Stimulated activated CD8-positive, alpha-beta memory T cell treated with anti-CD3 and anti-CD28 coated beads, Interleukin-15, amount 100 ng/mL, for 4 hours (primary cell): ENCODE measurements at places on chromosomes 2 and 18.
A peak's percentile ranks its signal among the peaks of the same experiment; 100 is the strongest.

- DNase-seq, result no peak
Observed at GRCh38 chr18:44954257-44954656, 273.6 kb downstream of the SETBP1 start.

DNA sequence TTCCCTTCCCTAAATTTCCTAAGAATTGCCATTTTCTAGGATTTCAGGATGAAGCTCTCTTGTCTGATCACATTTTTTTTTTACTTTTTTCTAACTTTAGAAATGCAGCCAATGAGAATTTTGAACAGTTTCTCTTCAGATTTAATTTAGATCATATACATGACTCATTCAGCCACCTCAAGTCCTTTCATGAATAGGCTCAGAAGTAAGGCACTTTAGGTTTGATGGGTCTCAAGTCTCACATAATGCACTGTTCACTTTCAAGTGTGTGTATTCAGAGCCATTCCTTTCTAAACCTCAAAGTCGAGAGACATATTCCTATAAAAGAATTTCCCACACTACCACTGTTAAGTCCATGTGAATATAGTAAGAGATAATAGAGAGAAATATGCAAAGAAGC is 614.1 kb upstream of the VRK2 start:
- DNase-seq, result no peak

GRCh38 chr2:136407952-136408318 is 290.0 kb upstream of the CXCR4 start:
- DNase-seq, result no peak

GRCh38 chr2:120435671-120436459 is 89.9 kb downstream of the INHBB start:
- DNase-seq, result no peak

DNA sequence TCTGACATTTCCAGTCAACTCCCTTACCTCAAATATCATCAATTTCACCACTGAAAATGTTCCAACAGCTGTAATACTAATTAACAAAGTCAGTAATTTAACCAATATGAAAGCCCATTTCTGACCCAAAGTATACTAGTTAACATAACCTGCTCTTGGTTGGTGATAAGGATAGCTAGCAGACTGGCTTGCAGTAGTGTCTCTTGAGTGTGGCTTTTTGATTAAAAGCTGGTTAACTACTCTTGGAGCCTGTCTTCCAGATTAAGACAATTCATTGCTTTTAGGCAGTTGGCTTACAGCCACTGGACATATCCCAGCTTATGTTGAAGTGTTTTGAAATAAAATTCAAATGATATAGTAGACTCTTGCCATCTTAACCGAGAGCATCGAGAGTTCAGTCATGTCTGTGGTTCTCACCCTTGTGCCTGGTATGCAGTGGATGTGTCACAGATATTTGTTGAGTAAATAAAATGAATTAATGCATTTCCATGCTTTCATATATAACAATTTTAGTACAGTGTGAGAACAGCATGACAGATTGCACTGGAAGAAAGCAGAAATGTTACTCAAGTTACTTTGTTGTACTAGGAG is 158.1 kb downstream of the TANC1 start:
- no peak for DNase-seq

DNA sequence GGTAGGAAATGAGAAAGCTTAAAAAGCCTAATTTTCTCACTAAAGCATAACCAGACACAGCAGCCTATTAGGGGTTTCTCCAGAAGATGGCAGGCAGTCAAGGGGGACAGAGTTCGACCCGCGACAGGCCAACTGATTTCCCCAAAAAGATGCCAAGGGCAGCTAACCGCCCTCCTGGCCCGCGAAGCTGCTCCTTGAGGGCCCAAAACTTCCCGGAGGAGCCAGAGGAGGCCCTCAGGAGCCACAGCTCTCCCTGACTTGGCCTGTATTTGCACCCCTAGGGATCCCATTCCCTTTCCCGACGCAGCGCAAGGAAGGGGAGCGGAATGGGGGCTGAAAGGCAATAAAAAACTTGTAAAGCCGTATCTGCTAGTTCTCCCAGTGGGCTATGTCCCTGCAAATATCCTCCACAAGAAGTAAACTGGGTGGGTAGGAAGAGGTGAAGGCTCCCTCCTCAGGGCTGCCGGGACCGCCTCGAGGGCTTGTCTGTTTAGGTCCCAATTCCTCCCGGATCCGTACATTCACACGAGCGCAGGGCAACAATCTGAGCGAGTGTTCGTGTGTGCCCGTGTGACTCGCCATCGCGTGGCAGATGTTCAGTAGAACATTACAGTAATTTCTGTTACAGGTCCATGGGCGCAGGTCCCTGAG is 756 bp upstream of the NAGK start:
- no peak for DNase-seq

DNA sequence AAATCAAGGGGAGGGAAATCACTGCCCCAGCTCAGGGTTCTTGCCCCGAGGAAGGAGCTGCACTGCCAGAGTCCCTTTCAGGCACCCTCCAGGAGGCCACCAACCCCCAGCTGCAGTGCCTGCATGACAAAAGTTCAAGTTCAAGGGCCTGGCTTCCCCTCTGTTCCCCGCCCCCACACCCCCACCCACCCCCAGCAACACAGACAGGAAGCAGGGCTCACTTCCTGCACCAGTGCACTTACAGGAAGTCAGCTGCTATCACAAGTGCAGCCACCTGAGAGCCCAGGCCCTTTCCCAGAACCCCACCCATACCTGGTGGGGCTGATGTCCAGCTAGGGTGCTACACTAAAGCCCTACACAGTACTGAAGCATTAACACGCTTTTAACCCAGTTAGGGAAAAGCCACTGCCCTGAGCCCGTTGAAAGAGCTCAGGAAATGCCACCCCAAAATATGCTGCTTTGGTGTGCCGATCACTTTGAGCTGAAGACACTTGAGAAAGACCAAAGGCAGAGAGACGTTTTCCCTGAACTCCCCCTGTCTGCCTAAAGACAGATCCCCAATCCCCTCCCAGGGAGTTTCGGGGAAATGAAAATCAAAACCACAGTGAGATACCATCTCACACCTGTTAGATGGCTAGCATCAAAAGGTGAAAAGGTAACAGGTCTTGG is 109.9 kb upstream of the CAB39 start:
- DNase-seq, result peak; percentile 46

DNA sequence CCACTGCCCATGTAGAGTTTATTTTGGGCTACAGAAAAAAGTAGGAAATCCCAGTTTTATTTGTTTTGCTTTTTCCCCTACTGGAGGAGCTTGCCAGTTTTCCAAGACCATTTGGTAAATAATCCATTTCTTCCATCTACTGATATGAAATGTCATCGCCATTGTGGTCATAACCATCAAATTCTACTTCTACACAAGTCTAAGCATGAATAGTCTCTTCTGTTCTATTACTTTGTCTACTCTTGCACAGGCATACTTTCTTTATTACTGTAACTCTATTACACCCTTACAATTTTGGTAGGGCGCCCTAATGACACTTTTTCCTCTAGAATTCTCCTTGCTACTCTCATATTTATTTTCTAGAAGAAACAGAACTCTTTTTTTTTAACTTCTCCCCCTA is 120.7 kb downstream of the ATAD2B start:
- no peak for DNase-seq

- no peak for DNase-seq
Observed at GRCh38 chr18:77065221-77065981, 67.2 kb downstream of the MBP start.

DNA sequence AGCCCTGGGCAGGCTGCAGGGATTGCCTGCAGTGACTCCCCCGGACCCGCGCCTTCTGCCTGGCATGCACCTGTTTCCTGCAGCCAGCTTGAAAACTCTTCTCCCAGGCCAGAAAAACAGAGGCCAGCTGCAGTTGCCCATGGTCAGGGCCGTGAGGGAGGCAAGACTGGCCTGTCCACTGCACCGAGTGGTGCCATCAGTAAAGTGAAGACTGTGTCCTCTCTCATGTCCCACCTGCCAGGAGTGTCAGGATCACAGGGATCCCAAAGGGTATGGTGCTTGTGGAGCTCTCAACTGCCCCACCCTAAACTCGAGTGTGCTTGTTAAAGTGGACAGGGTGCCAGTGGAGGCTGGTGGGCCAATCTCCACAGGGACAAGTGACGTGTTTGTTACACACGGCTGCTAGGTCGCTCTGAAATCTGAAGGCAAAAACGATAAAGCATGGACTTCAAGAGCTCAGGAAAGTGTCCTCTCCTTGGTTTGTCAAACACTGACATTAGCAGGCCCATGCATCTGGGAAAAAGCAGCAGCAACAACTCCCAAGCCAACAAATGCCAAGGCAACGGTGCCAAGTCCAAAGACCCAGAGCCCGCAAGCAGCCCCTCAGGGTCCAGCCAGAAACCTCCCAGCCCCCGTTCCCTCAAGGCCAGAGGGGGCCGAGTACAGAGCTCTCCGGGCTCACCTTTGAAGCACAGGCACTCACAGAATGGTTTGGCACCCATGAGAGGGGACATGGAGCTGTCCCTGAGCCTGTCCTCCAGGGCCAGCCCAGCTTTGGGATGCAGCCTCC is 213.2 kb downstream of the HDAC4 start:
- DNase-seq, result no peak

DNA sequence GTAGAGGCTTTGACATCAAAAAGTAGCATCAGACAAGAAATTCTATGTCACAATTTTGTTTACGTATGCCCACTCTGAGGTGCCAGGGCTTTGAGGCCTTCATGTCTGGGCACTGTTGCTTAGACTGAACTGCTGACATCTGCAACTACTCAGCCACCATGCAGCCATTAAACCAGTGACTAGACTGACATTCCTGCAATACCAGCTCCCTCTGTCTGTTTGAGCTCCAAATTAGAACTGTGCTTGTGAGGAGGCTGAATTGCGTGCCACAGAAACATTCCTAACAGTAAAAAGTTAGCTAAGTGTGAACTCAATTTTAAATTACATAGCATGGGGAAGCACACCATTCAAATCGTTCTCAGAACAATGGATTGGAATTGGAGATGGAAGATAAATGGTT is 163.2 kb downstream of the INSIG2 start:
- no peak for DNase-seq

- DNase-seq, result no peak
Observed at GRCh38 chr2:28405537-28405936, 12.9 kb downstream of the FOSL2 start.

DNA sequence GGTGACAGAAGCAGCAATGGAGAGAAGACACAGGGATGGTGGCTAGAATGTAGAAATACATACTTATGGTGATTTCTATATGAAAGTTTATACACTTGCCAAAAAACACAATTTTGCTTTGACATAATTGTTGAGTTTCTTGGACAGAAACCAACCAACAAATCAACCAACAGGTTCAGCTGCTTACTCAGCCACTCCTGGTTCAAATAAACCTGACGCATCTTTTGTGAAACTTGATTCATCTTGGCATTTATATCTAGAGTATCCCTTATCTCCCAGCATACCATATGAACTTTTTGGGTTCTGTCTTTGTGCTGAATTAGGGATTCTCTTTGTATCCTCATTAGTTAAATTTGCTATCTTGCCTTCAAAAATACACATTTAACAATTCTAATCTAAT is 54.1 kb upstream of the ERBB4 start:
- no peak for DNase-seq

- DNase-seq, result no peak
Observed at GRCh38 chr2:27081984-27082772, 3.8 kb downstream of the EMILIN1 start.

- DNase-seq, result no peak
Observed at GRCh38 chr2:212974692-212975091, 176.7 kb downstream of the IKZF2 start.

DNA sequence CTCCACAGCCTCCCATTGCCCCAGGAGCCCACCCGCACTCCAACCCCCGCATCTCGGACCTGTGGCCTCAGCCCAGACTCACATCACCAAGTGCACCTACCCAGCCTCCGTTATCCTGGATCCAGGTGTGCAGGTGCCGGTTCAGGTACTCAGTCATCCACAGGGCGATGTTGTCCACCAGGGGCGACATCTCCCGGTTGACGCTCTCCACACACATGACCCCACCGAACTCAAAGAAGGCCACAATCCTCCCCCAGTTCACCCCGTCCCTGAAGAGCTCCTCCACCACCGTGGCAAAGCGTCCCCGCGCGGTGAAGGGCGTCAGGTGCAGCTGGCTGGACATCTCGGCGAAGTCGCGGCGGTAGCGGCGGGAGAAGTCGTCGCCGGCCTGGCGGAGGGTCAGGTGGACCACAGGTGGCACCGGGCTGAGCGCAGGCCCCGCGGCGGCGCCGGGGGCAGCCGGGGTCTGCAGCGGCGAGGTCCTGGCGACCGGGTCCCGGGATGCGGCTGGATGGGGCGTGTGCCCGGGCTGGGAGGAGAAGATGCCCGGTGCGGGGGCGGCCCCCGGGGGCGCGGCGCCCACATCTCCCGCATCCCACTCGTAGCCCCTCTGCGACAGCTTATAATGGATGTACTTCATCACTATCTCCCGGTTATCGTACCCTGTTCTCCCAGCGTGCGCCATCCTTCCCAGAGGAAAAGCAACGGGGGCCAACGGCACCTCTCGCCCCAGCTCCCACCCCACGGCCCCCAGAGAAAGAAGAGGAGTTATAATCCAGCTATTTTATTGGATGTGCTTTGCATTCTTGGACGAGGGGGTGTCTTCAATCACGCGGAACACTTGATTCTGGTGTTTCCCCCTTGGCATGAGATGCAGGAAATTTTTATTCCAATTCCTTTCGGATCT is 1.3 kb downstream of the BCL2 start:
- peak; percentile 57 for DNase-seq

DNA sequence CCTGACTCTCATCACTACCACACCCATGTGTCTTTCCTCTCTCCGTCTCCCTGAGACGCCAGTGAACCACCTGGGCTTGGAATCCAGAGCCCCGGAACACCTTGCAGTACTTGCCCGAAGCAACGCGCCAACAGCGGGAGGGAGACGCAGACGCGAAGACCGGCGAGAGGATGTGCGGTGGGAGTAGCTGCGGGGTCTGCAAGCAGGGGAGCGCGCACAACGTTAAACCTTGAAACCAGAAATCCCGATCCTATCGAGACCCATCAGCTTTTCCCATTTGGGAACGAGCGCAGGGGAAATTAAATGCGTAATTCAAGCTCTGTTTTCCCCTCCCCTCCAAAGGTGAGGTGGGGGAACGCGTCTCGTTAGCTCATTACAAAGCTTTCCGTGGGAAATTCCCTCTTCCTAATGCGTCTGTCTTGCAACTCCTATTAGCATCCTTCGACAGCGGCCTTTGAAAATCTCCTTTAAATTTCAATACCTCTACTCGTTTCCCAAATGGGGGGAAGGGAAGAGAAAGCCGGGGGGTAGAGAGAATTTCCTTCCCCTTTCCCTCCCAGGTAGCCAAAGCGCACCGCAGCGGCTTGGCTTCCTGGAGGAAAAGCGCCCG is 421 bp upstream of the CNTNAP5 start:
- no peak for DNase-seq

GRCh38 chr18:59876310-59876626 is 23.5 kb upstream of the PMAIP1 start:
- DNase-seq, result no peak

GRCh38 chr18:47970664-47971531 is 40.4 kb upstream of the SMAD2 start:
- no peak for DNase-seq

- no peak for DNase-seq
Observed at GRCh38 chr2:101534149-101534611, 59.3 kb upstream of the RFX8 start.

GRCh38 chr2:145918951-145919350 is 1399.0 kb upstream of the ZEB2 start:
- no peak for DNase-seq

- DNase-seq, result no peak
Observed at GRCh38 chr2:86314125-86314524, 23.3 kb downstream of the REEP1 start.
